ENCODE measurements at places on chromosomes 11 and 22.

DNA sequence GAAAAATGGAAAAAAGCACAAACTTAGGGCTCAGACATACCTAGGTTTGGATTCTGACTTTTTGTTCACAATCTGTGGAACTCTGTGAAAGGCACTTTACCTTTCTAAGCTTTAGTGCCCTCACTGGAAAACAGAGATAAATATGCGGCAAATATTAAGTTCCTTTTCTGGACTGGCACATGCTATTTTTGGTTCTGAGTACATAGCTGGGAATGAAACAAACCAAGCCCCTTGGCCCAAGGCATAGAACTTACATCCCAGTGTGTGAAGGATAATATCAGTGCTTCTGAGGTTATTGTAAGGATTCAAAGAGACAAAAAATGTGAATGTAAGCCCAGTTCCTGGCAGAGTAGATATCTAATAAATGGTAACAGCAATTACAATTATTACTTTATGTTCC, 227.5 kb downstream of the ADAMTS15 start:
- no peak for DNase-seq

- no peak for DNase-seq
These were observed 20.0 kb upstream of the ZBTB16 start for GRCh38 chr11:114039551-114039950.

- no peak for DNase-seq
These were observed 28.5 kb downstream of the AMBRA1 start for GRCh38 chr11:46565232-46565840.

DNA sequence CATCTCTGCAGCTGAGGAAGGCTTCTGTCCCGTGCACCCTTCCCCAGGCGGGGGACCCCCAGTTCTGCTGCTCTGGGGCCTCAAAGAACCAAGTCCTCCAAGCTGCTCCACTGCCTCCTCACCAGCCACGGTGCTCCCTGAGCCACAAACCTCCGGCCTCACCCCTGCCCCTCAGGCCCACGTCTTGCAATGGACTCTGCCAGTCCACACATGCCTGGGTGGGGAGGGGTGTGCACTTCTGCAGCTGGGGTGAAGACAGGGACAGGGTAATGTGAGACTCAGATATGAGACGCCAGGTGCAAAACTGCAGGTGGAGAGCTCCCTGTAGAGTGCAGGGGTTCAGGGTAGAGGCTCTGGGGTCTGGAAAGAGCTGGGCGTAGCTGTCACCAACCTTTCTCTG, 3.2 kb upstream of the PTDSS2 start:
- peak; percentile 70 for DNase-seq

DNA sequence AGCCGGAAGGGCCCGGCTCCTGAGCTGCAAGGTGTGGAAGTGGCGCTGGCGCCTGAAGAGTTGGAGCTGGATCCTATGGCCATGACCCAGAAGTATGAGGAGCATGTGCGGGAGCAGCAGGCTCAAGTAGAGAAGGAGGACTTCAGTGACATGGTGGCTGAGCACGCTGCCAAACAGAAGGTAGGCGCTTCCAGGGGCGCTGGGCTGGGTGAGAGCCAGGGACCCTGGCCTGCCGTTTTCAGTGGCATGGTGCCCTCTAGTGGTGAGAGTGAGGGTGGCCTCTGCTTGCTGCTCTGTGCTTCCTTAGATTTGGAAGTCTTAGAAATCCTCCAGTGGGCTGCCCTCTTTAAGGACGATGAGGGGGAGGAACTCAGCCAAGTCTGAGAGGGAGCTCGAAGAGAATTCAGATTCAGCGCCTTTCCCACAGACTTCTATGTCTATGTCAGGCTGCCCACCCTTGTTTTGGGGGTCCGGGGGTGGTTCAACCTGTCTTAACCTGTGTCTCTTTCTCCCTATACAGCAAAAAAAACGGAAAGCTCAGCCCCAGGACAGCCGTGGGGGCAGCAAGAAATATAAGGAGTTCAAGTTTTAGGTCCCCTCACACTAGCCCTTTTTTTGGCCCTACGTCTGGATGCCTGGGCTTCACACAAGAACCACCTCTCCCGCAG, 1.8 kb upstream of the PACS1 start:
- peak; percentile 79 for DNase-seq

GRCh38 chr11:66045177-66045639, 3.8 kb downstream of the GAL3ST3 start:
- DNase-seq, result peak; percentile 87

DNA sequence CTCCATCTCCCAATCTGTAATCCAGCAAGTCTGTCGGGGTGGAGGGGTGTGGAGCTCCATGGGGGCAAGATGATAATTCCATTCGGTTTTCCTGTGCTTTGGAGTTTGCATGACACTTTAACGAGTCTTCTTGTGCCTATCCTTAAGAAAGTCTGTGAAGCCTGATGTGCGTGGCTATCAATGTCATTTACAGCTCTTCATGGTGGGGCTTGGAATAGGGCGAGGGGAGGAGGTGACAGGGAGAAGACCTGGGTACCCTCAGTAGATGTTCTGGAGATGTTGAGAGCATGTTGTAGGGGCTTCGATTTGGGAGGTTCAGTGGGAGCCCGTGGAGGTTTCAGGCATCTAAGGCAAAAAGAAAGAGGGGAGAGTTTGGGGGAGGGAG, 579 bp upstream of the PHLDB1 start:
- DNase-seq, result no peak

GRCh38 chr22:20439928-20440575, 2.4 kb upstream of the SCARF2 start:
- no peak for DNase-seq

DNA sequence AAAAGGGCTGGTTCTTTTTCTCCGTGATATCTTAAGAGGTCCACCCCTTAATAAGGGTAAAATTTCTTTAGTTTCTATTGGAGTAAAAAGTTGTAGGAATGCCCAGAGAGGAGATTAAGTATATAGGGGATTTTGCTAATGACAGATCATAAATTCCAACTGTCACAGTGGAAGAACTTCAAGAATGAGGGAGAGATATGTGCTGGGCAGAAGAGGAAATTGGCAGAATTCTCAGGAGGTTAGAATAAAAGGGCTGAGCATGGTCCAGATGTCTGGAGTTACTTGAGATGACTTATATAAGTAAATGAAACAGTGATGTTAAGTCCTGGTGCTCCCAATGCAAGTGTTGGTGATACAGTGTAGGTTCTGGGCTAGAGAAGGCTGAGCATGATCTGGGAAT, 417.6 kb upstream of the ARHGAP42 start:
- no peak for DNase-seq

DNA sequence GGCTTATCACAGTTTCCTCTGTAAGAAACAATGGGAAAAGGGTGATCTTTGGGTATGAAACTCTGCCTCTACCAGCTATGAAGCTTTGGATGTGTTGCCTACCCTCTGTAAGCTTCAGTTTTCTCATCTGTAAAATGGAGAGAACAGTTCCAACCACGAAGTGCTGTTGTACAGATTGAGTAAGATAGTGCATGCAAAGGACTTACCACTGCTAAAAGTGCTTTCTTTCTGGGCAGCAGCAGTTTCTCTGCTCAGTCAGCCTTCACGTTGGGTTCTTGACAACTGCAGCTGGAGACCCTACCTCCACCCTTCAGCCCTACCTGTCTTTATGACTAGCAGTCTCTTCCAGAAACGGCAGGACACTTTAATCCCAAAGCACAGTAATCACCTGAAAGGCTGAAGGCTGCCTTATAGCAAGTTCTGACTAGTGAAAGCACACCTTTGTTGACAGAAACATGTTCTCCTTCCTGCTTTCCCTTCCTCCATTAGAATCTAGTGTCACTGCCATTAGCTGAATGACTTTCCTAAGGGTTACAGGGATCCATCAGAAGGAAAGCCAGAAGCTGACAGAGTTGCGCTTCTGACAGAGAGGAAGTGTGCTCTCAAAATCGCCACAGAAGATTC, 91.4 kb downstream of the RPL27A start:
- no peak for DNase-seq

DNA sequence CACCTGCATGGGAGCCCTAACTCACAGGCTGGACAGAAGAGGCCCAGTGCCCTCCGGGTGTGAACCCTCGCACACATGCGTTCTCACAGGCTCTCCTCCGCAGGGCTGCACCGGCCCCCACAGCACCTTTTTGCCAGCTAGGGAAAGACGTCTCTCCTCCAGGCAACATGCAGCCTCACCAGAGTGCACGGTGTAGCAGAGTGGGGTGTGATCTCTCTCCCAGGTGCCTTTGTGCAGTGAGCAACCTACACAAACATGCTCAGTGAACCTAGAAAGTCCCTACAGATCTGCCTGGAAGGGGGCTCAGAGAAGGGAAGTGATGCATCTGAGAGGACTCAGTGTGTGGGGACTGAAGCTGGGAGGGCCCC, 3.7 kb upstream of the CARNS1 start:
- DNase-seq, result no peak

DNA sequence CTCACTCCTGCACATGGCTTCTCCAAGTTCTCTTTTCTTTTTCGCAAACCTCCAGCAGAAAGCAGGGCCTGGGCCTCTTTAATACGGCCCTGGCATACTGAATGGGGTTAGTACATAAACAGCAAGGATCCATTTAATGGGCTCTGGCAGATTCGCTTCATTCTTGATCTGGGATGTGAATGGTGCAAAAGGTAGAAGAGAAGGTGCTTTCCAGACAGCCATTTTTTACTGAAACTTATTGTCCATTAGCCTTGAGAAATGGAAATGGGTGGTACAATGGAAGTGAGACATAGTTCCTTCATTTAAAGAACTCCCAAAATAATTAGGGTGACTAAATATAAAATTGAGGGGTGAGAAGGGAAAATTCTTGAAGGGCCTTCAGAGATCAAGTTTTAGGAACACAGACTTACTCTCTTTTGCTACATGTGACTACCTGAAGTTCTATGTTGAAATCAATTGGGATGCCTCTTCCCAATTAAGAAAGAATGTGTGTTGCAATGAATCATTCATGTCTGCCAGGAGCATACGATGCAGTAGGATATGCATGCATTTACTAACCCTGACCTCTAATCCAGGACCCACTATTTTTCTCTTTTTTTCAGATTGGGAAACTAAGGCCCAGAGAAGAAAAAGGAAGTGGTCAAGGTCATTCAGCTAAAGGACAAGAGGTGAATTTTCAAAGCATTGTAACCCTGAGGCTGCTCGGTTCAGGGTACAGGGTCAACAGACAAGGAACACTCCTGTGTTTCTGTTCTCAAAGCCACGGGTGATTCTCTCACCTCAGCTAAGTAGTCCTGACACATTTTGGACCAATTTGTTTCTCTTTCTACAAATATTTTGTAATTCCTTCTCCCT, 144.1 kb downstream of the BBOX1 start:
- DNase-seq, result no peak

- DNase-seq, result no peak
These were observed 33.1 kb downstream of the TNRC6B start for GRCh38 chr22:40210818-40211217.

GRCh38 chr11:87368151-87368550, 330.4 kb downstream of the TMEM135 start:
- peak; percentile 24 for DNase-seq

GRCh38 chr11:46296528-46297448, 19.3 kb downstream of the CREB3L1 start:
- peak; percentile 74 for DNase-seq

DNA sequence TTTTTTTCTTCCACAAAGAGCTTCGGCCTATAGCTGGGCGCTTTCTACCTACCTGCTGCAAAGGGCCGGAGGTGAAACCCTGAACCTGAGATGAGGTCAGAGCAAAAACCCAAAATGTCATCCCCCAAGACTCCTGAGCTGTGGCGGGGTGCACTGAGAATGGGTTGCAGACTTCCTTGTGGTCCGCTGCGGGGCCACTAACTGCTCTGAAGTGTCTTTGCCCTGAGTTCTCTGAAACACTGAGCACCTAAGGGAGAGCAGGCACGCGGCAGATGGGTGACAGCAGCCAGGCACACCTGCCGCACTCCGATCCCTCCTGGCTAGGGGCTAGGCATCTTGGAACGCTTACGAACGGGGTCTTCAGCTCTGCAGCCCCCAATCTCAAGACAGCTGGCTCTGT, 29.3 kb downstream of the RASD2 start:
- DNase-seq, result no peak

DNA sequence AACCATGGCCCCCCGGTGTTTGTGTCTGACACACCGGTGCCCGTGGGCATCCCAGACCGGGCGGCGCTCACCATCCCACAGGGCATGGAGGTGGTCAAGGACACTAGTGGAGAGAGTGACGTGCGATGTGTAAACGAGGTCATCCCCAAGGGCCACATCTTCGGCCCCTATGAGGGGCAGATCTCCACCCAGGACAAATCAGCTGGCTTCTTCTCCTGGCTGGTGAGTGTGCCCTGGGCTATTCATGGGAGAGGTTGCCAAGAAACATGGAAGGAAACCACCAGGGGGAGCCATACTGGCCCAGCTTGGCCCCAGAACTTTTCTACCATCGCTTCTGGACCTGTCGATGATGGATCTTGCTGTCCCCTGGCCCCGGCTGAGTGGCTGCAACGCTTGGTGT, 36.5 kb downstream of the PRDM11 start:
- DNase-seq, result peak; percentile 24

DNA sequence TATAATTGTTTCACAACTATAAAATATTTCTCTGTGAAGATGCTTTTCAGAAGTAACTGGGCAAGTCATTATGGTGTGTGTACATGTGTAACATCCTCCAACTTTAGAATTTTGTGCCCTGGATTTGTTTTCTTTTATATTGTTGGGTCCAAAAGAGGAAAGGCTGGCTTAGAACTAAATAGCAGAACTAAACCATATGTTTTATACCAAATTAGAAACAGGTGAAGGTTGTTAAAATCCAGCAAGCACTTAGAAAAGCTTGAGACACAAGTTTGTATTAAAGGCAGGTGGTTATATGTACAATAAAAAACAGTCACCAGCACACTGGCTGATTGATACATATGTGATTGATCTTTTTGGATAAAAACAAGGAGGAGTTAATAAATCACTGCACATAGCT, 158.5 kb downstream of the WNT11 start:
- no peak for DNase-seq

GRCh38 chr11:65853246-65853979, 4.6 kb downstream of the CFL1 start:
- no peak for DNase-seq

GRCh38 chr11:76615950-76616349, 54.6 kb downstream of the LRRC32 start:
- DNase-seq, result no peak

GRCh38 chr11:69560141-69560790, 78.8 kb downstream of the LINC01488 start:
- DNase-seq, result no peak

DNA sequence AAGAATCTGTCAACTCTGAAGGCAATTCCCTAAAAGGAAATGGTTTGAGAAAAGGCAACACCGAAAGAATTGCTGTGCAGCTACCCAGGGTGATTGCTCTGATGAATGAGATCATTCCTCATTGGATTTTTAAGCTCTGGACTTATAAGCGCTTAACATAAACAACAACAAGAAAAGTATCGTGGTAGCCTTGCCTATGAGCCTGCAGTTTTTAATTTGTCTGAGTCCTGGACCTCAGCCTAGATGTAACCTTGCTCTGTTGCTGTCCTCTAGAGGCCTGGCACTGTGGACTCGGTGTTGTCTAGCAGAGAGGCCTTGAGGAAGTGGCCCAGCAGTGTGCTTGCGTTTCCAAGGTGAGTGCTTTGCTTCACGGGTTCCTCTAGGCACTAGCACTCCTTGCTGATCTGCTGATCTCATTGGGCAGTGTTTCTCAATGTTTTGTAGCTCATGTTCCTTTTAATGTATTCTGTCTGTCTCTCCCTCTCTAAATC, 20.4 kb downstream of the CCDC81 start:
- no peak for DNase-seq

- DNase-seq, result no peak
These were observed 28.5 kb upstream of the PAK1 start for GRCh38 chr11:77502346-77502905.
